Kidney tubule cell (primary cell): ENCODE measurements at places on chromosomes 2 and 18.

DNA sequence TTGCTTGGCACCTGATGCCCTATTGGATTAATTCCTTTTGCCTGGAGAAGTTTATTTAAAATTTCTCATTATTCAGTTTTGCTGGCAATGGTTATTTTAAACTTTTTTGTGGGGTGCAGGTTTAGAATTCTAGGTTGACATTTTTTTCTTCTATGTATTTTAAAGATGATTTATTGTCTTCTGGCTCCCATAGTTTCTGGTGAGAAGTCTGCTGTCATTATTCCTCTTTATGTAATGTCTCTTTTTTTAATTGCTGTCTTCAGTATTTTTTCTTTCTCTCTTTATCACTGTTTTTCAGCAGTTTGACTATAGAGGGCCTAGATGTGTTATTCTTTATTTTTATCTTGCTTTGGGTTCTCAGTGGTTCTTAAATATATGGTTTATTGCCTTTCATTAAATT lies 182.2 kb upstream of the STON1 start:
- DNase-seq = no peak

DNA sequence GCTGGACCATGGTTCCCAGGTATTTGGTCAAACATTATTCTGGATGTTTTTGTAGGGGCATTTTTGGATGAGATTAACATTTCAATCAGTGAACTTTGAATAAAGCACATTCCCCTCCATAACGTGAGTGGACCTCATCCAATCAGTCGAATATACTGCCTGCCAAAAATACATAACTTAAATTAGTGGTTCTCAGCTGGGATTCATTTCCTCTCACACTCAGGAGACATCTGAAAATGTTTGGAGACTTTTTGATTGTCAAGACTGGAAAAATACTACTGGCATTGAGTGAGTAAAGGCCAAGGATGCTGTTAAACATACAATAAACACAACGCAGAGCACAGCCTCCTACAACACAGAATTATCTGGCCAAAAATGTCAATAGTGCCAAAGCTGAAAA lies 198.2 kb downstream of the MYO1B start:
- DNase-seq = no peak

GRCh38 chr2:13201924-13202323 lies 485.2 kb downstream of the TRIB2 start:
- peak; percentile 1 for DNase-seq

DNA sequence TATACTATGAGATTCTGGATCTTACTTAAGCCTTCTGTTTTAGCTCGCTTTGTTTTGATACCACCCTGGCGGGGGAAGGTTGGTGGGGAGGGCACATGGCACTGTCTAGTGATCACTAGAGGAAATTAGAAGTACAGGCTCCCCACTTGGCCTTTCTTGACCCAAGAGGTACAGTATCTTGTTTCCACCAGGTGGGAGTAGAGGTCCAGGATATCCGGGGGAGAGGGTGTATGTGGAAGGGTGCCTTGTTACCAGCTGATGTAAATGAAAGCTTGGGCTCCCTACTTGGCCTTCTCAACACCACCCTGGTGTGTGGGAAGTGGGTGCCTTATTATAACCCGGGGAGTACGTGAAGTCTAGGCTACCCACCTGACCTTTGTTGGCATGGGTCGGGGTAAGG lies 7.5 kb downstream of the GALNT1 start:
- no peak for DNase-seq

DNA sequence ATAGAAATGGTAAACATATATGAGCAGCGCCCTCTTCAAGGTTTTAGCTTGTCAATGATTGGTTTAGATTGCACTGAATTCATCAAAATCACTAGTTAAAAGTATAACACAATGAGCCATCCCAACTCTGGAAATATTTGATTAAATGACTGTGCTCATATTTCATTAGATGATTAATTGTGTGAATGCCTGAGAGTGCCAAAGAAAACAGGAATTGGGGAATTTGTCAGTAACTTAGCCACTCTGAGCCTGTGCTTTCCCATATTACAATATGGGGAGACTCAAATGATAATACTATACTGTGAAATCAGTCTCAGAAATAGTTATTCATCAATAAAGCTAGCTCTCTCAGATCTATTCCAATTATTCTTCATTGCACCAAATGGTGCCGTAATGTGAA lies 2087.6 kb upstream of the CELF4 start:
- DNase-seq = no peak
